ENCODE measurements at places on chromosomes 3 and 15. TPM values are rescaled to one million over a fixed set of nuclear protein-coding genes. Genes with fewer than 3 reads are reported as not detected.

The ATP13A3 gene
- total RNA-seq, result 78.3 TPM

The RPL39L gene
- total RNA-seq, result 17.8 TPM

The CLSTN2 gene
- 0.07 TPM for total RNA-seq

DNA sequence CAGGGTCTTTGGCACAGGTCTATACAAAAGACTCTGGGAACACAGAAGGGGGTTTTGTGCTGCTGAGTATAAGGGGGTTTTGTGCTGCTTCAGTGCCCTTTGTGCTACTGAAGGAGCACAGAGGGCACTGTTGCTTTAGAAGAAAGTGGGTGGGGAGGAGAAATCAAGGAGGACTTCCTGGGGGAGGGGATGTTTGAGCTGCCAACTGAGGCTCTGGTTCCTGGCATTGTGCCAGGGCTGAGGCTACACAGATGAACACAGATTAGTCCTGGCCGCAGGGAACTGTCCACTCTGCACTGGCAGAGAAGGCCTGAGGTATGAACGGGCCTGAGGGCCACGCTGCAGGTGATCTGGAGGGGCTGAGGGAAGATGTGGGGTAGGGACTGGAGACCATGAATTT, 32.2 kb upstream of the SEC13 start:
- H3K27me3 ChIP-seq, result peaks cover 20% of the 10 kb centered on the region
- DNase-seq, result no peak
- no peaks in the 10 kb centered on the region for H3K4me1 ChIP-seq
- H3K4me3 ChIP-seq, result no peak overlapping the region

DNA sequence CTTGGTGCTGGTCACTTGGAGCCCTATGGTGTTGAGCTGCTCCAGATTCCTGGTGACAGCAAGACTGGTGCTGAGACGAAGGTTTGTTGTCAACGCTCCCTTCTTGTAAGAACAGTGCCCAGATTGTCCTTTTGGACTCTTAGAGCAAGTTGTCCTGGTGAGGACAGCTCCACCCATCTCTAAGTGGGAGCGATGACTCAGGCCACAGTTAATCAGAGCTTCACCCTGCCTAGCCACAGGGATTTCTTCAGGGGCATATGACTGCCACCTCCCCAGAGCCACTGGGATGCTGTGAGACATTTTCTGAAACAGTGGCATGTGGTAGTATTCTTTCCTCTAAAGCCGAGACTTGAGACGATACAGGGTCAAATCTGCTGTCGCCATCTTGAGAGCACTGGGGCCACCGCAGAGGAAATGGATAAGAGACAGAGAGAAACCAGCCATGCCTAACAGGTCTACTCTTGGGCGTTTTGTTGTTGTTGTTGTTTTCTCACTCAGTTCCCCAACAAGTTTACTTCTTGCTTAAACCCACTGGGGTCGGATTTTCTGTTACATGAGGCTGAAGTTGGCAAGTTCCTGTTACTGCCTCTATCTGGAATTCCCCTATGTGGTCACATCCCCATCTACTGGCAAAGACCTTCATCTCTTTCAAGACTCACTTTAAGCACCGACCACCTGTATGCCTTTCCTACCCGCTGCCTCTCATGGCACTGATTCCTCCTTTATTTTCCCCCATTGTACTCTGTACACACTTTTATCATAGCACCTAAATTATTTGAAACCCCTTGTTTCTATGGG, 16.0 kb upstream of the PCOLCE2 start:
- H3K4me1 ChIP-seq, result peaks cover 7% of the 10 kb centered on the region
- H3K4me3 ChIP-seq, result no peak overlapping the region
- H3K27me3 ChIP-seq, result peaks cover 41% of the 10 kb centered on the region
- H3K36me3 ChIP-seq, result no peaks in the 10 kb centered on the region
- no peak for DNase-seq

GRCh38 chr3:66298591-66298990, 77.8 kb downstream of the SLC25A26 start:
- H3K36me3 ChIP-seq, result peaks cover 7% of the 10 kb centered on the region
- H3K4me1 ChIP-seq, result peaks cover 48% of the 10 kb centered on the region
- no peak for DNase-seq

Data from activated CD8-positive, alpha-beta memory T cell treated with anti-CD3 and anti-CD28 coated beads, Interleukin-2, amount 10 ng/mL, durations not matched to agents 7 days and 5 days (primary cell).